ENCODE measurements at places on chromosomes 7 and 10.

DNA sequence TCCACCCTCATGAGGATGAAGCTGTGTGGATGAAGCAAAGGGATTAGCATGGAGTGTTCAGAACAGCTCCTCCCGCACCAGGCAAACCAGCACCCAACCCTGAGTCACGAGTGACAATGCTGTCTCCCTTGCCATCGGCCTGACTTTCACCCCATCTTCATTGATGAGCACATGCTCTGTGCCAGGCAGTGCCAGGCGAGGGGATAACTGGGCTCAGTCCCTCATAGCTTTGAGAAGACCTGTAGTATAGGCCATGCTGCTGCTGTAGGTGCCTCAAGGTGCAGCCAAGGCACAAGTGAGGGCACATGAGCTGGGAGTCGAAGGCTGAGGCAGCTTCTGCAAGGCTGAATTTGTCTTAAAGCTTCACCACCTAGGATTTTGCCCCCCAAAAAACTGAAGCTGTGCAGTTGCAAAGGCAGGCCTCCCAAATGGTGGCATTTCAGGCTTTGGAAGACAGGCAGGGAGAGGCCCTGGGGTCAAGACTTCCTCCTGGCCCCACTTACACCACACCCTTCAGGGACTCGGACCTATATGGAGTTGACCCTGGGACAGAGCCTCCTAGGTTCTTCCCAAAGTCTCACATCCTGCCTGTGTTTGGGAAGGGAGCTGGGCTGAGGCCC lies 54.2 kb upstream of the GDF10 start:
- DNase-seq, result no peak

- DNase-seq, result no peak
Observed at GRCh38 chr7:2510909-2511768, 8.4 kb upstream of the LFNG start.

DNA sequence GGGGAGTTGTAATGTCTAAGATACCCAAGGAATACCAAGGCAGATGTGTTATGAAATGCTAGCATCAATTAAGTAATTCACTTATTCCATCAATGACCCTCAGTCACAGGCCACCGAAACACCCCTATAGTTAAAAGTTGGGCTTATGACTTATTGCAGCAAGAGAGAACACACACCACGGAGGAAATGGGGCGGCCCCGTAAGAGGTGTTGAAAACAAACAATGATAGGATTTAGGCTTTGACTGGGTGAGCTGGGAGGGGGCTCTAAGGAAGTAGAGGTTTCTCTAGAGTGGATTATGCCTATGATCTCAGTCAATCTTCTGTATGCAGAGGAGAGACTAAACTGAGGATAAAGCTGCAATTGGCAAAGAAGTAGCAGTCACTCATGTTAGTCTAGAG lies 45.4 kb upstream of the PRKCQ start:
- DNase-seq, result no peak

DNA sequence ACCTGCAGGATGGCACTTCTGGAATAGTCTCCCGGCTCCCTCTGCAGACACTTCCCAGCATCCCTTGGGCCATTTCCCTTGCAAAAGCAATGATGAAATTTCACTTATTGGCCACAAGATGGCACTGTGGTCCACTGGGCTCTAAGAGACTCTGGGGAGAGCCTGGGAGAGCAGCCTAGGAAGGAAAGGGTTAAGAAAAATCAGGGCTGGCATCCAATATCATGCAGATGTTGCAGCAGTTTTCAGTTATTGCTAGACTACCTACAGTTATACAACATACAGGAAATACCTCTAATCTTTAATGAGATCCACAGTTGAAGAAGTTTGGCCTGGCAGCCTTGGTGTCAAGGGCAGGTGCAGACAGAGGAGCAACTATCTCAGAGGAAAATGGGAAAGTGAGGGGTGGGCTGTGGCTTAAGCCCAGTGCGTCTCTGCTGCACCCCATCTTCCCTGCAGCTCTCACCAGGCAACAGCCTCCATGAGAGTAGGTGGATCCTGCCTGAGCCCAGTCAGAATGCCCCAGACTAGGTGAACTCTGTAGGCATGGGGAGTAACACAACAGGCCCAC lies 100.2 kb upstream of the PRSS58 start:
- no peak for DNase-seq

DNA sequence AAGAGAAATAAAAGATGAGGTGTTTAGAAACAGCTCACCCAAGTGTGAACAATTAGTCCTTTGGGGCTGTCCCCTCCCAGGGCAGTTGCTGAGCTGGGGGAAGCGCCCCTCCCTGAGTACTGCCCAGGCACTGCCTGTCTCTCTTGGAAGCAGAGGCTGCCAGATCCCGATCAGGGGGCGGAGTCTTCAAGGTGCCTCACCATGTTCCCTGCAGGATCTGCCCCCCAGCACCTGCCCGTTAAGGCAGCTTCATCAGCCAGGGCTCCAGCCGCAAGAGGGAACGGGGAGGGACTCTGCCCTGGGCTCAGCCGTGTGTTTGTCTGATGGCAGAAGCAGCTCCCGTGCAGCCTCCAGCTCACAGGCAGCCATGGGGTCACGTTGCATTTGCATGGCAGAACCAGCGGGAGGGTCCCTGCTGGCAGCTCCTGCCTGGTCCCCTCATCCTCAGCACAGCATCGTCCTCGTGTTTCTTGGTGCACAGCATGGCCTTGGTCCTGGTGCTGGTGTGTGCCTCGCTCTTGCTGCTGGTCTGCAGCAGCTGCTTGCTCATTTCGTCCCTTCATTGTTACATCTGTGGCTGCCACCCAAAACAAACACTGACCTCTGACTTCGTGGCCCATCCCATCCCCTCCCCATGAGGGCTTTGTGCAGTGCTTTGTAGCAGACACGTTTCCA lies 10.7 kb upstream of the DPYSL4 start:
- no peak for DNase-seq

DNA sequence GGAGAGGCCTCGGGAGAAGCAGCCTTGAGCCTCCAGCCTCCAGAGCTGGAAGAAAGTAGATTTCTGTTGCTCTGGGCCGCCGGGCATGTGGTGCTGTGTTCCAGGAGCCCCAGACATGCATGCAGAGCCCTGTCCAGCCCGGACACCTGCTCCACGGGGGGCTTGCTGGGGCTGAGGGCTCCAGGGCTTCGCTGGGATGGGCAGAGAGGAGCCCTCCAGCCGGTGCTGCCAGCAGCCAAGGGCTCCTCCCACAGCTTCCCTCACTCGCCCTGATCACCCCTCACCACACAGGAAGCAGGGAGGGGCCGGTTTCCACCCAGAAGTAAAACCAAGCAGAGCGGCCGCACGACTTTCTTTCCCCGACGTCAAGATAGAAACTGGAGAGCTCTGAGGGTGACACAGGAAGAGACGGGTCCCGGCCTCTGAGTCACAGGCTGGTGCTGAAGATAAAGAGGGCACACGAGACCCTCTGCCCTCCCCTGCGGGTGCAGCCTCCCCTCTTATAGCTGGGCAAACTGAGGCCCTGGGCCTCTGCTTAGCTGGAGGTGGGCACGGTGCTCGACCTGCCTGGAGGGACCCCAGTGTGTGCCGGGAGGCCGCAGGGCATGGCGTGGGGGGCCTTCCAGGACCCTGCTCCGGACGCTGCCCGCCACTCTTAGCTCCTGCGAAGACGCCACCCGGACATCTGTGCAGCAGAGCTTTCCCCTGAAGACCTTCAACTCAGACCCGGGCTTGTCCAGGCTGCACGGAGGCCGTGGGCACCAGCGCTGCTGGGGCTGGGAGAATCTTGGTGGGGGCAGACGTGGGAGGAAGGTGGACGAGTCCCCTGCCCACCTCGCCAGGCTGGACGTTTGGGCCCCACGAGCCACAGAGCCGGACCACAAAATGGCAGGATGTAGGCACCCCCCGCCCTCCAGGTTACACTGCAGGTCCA lies 31.1 kb downstream of the ADAP1 start:
- DNase-seq, result peak; percentile 87

GRCh38 chr7:55085511-55086412 lies 66.9 kb downstream of the EGFR start:
- DNase-seq, result no peak

DNA sequence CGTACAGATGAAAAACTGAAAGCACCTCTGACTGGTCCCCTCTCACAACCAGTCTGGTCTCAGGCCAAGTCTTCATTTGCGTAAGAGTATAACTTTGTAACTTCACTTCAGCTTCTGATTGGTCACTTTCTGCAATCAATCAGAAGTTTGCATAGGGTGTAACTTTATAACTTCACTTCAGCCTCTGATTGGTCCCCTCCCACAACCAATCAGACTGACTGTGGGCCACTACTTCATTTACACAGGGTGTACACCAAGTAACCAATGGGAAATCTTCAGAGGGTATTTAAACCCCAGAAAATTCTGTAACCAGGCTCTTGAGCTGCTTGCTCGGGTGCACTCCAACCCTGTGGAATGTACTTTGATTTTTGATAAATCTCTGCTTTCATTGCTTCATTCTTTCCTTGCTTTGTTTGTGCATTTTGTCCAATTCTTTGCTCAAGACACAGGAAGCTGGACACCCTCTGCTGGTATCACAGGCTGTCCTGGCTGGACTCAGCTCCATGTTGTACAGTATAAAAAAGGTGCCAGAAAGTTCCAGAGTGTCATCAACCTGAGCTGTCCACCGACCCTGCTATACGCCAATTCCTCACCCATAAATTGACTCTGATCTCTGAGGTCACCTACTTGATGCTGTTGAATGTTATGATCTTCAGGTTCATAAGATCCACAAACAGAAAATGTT lies 74.5 kb downstream of the COBL start:
- no peak for DNase-seq

DNA sequence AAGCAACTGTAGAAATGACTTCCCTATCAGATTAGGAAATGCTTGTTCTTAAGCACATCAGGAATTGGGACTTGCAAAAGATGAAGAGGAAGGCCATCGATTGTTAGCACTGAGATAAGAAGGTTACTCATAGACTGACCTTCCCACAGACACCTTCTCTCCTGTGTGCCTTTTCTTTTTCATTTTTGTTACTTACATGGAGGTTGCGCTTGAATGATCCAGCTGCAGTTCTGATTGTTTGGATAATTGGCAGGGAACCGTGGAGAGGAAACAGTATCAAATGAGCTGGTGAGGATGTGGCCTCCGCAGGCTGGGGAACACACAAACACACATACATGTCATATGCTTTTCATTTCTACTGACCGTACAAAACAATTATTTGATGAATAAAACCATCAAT lies 134.9 kb upstream of the RSU1 start:
- no peak for DNase-seq

GRCh38 chr7:28076423-28077200 lies 104.0 kb downstream of the JAZF1 start:
- DNase-seq, result no peak
